ENCODE measurements at places on chromosomes 3 and 15.

DNA sequence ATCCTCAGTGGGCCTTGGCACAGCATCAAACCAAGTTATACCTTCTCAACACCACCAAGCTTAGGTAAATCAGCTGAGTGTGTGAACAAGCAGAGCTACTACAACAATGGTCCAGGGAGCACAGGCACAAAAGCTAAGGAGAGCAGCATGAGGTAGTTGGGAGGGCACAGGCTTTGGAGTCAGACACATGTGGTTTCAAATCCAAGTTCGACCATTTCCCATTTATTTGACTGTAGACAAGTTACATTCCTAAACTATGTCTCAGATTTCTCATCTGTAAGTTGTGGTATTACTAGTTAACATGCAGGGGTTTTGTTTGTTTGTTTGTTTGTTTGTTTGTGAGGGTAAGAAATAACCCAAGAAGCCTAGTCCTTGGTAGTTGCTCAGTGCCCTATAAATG lies 46.9 kb downstream of the MLH1 start:
- no peak for DNase-seq

GRCh38 chr3:130968221-130968620 lies 58.4 kb downstream of the ASTE1 start:
- no peak for DNase-seq

DNA sequence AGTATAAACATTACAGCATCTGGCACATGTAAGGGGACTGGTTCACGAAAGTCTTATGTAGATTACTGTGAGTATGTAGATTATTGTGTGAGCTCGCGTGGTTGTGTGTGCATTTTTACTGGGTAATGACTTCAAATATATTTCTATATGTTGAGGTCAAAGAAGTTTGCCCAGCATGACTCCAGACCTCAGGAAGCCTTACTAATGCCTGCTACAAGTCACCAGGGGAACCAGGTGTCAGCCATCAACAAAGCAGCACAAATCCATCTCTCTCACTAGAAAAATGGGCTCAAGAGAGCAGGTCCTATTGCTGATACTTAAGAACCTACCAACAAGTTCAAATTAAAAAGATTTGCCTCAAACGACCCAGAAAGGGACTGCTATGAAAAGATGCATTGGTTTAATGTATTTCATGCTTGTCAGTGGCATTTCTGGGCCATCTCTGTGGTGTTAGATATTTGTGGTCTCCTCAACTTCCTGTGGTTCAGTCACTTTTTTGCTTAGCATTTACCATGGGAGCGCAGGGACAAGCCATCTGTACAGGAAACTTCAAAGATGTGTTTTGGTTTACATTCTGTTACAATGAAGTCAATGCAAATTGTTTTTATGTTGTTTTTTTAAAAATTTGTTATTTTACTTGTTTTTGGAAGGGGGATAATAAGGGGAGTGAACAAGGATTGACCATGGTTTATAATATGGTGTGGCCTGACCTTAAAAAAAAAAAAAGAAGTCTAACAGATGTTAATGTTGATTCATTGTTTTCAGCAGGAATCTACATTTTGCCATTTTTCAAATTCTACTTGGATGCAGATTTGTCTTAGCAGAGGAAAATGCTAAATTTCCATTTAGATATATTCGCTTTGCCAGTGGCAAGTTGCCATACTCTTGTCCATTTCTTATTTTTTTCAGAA lies 172.1 kb upstream of the ADAMTS9 start:
- DNase-seq = no peak

DNA sequence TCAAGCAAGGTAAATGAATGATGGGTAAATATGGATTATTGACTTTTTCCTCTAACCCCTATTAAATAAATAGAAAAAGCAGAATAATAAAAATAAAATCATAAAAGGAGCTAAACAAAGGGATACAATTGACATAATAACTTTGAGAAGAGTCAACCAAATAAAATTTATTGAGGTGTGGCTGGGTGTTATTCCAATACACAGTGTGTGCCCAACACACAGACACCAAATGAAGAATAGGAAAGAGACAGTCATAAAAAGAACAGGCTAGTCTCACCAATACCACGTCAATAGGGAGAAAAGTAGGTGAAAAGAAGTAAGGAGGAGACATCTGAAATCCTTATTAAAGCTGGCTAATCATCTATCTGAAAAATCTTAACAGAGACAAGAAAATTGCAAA lies 127.1 kb downstream of the ZBBX start:
- DNase-seq = no peak

GRCh38 chr3:140233702-140234101 lies 298.7 kb downstream of the CLSTN2 start:
- DNase-seq = no peak
